ENCODE measurements at places on chromosomes 7 and 10.

DNA sequence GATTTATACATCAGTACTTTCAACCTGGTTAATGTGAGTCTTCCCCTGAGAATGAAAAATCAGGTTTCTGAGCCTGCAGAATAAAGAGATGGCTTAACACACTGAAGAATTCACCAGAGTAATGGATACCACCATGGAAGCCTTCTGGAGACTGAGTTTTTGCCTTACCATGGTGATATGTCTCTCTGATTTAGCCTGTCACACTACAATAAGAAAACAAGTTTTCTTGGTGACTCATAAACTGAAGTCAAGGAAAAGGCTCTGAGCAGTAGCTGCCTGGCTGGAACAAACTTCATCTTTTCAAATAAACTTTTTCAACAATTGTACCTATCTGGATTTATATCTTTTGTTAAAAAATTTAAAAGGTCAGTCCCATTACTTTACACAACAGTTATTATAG is 229.0 kb downstream of the PRPF18 start:
- DNase-seq = no peak

DNA sequence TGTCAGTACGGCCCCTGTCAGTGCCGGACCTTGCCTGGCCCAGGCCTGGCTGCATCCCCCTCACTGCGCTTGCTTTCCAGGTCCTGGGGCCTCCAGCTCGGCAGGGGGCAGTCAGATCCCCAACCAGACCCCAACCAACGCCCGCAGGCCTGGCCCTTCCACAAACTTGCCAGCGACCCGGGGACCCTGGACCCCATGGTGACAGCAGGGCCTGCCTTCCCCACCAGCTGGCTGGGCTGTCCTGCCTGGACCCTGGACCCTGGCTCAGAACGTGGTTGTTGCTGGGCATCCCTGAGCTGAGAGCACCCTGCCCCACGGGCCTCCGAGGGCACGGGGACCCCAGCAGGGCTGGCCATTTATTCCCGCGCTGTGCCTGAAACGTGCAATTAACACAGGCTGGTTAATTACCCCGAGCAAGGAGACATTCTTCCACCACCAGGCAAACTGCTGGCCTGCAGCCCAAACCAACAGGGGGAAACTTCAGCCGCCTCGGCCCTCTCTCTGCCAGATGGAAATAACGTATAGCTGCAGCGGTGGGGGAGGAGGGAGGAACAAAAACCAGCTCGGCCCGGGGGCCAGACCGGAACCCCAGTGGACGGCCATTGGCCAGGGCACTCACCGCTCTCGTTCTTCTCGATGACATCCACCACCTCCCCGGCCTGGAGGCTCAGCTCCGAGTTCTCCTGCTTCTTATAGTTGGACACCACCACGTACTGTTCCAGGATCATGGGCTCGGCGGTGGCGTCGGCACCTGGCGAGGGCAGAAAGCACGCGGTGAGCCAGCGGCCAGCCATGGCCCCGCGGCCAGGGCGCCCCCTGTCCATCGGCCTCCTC is 167.1 kb downstream of the NEURL1 start:
- peak; percentile 7 for DNase-seq

GRCh38 chr10:31153692-31154091 is 122.0 kb upstream of the ZNF438 start:
- no peak for DNase-seq

GRCh38 chr7:87003872-87004798 is 55.3 kb downstream of the ELAPOR2 start:
- DNase-seq = no peak

- no peak for DNase-seq
These were observed 5.0 kb downstream of the LBX1 start for GRCh38 chr10:101224060-101224909.

GRCh38 chr10:70648427-70648826 is 23.9 kb upstream of the ADAMTS14 start:
- DNase-seq = no peak

- no peak for DNase-seq
These were observed 196.3 kb downstream of the SNX10 start for GRCh38 chr7:26487780-26488515.

DNA sequence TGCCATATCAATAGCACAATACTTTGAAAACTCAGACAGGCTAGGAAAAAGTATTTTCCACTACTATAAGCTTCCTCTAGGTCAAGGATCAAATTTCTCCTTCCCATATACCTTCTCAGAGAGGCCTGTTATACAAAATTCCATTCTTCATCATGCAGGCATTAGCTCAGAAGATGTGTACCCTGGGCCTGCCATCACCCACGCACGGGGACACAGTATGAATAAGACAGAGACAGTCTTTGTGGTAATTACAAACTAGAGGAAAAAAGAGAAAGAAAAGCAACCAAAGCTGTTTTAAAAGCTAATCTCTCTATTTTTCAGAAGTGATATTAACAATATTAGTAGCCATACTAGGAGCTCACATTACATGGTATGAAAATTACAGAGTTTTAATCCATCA is 236.8 kb upstream of the AOAH start:
- DNase-seq = no peak

- DNase-seq = no peak
These were observed 108.1 kb downstream of the ZFAND4 start for GRCh38 chr10:45564303-45564959.

DNA sequence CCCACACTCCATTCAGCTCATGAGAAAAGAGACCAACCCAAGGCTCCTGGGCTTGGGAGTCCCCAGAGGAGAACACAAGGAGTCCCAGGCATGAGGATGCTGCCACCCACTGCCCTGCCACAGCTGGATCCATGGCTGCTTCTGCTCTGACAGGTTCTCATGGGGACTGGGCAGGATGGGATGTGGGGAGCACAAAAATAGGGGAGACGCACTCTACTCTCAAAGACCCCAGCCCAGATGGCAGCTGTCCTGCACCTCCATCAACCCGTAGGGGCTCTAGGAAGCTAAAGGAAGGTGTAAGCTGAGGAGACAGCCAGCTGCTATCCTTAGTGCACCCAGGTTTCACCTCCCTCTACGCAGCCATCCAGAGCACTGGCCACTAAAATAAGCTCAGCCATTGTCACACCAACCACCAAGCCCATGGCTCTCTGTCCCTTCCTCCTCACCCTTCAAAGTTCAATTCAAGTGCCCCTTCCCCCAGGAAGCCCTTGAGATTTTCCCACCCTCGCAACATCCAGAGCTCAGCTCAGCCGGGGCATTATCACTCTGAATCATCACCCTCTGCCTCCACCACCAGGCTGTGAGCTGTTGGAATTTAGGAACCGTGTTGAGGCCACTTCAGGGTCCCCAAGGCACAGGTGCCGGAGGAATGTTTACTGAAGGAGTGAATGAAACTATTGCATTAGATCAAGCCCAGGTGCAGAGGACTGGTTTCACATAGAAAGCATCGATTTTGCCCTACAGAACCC is 142.1 kb downstream of the GRID1 start:
- no peak for DNase-seq

GRCh38 chr10:27799046-27799445 is 53.4 kb upstream of the MKX start:
- no peak for DNase-seq

DNA sequence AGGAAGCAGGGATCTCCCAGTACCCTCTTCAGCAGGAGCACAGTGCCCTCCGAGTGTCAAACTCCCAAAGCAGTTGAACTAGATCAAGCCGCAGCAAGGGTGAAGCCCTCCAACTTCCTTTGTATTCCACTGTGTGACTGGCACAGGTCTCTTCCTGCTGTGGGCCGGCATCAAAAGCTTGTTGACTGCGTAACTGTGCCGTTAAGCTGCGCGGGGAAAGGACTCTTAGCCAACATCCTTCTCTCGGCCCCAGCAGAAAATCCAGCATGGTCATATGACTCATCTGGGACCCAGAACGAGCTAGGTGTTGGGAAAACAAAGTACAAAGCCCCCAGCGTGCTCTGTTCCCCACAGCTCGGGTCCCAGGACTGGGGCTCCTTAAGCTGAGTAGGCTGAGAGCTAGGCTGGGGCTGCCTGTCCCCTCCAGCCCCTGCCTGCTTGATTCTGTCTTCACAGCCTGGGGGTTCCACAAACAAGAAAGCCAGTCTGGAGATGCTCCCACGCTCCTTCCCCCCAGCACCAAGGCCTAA is 52.2 kb downstream of the COL17A1 start:
- no peak for DNase-seq

DNA sequence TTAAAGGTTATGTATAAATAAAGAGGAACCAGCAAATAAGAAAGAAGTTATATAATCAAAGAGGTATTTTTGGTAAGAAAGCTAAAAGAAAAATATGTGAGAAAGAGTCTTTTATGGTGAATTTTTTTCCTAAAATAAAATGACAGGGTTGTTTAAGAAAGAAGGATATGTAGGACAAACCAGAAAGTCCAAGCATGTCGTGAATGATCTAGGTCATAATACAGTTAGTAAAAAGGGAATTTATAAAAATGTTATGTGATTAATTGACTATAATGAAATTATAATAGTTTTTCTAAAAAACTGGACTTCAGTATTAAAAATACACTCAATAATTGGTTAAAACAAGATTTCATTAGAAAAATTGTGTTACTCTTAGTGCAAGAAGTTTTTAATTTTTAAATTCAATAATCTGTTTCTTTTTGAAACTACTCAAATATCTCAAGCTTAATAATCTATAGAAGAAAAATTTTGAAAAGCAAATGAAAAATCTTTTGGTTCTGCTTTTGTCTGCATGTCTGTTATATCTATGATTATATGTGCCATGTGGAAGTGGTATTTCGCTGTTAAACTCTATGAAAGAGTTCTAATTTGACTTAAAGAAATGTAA is 23.3 kb downstream of the AVL9 start:
- no peak for DNase-seq

DNA sequence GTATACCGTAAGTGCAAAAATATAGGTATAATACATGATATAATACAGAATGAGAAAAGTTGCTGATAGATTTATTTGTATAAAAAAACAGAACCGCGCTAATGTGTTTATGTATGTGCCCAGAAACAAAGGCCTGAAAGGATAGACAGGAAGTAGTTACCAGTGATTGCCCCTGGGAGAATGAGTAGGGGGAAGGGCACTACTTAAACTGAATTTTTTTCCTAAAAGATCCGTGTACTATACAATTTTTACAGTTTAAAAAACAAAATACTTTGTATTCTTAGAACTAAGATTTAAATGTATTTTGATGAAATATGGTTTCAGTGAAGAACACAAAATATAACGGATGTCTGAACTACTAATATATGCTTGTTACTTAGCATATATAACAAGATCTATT is 2.9 kb downstream of the IPMK start:
- no peak for DNase-seq

DNA sequence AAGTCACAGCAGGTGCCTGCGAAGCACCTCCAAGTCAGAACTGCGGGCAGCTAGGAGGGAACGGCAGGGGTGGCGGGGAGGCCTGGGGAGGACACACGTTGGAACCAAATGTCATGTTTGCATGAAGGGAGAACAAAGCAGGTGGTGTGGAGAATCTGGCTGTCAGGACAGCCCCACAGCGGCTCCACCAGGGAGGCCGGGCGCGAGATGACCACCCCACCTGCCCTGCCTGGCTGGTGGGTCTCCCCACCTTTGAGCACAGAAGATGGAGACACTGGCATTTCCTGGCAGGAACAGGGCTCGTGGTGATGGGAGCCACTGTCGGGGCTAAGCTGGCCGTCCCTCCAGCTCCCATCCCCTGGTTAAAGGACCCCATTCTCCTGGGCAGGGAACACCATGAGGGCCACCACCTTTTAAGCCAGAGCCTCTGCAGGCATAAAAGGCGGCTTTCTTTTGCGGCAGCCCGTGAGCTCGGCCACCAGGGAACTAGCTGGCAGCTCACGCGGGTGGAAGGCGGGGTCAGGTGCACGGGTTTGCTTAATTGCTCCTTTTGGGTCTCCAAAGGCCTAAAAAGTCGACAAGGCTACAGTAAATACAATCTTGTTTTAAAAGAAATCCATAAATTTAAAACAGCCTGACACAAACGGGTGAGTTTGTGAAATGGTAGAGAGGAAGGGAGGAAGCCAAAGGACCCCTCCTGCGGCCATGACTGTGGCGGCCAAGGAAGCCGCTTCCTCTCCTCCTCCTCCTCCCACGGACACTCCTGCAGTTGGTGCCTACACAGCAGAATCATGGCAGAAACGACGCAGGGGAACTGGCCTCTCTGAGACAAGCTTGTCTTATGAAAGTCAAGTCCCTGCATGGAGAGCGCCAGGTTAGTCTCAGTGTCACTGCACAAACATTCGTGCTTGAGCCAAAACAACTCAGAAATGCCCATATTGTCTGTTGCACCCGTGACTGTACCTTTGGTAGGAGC is 213.8 kb downstream of the DNAJB6 start:
- no peak for DNase-seq

DNA sequence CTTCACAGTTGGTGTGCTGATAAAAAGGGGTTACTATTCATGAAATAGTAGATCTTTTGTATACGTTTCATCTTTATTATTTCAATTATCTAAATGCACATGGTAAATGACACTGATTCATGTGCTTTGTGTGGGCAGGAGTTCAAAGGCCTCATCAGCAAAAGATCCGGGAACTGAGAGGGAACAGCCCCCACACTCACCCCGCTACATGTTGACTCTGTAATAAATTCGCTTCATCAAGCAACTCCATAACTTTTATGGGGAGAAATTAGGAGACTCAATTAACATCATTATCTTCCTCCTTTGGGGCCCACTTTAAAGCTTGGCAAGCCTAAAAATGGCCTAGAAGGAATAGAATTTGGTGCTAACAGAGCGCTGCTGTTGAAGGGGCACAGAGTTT is 250.7 kb upstream of the BMPER start:
- no peak for DNase-seq

GRCh38 chr10:78868048-78868447 is 200.7 kb upstream of the ZMIZ1 start:
- no peak for DNase-seq

DNA sequence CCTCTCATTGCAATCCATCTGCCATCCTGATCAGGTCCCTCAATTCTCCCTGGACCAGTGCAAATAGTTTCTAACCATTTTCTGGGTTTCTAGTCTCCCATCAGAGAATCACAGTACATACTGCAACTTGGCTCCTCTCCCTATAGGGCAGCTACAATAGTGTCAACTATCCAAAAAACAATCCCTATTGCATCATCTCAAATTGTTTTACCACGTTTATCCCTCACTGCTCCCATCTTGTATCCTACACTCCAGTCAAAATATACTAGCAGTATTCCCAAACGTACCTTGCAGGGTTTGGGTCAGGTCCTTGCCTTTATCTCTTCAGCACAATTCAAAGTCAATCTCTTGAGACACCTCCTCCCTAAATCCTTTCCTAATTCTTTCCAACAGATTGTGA is 23.6 kb downstream of the ASB15 start:
- DNase-seq = no peak

GRCh38 chr7:141541375-141541774 is 9.8 kb upstream of the AGK start:
- no peak for DNase-seq

- no peak for DNase-seq
These were observed 137.3 kb downstream of the SEMA3C start for GRCh38 chr7:80781561-80781979.

GRCh38 chr10:76456197-76456596 is 1024.8 kb downstream of the LRMDA start:
- no peak for DNase-seq

- DNase-seq = no peak
These were observed 20.6 kb upstream of the C10orf105 start for GRCh38 chr10:71740069-71740653.

- DNase-seq = no peak
These were observed 124.9 kb upstream of the HDAC9 start for GRCh38 chr7:18370633-18371032.
